ENCODE measurements at places on chromosomes 7 and 10.

GRCh38 chr7:45976485-45976856 lies 55.4 kb upstream of the IGFBP3 start:
- DNase-seq: no peak

GRCh38 chr10:59012839-59013238 lies 163.6 kb upstream of the PHYHIPL start:
- no peak for DNase-seq

- DNase-seq: no peak
Observed at GRCh38 chr7:92748495-92748894, 87.9 kb downstream of the CDK6 start.

- no peak for DNase-seq
Observed at GRCh38 chr7:69833964-69834363, 235.7 kb downstream of the AUTS2 start.
